ENCODE measurements at places on chromosomes 4 and X.

DNA sequence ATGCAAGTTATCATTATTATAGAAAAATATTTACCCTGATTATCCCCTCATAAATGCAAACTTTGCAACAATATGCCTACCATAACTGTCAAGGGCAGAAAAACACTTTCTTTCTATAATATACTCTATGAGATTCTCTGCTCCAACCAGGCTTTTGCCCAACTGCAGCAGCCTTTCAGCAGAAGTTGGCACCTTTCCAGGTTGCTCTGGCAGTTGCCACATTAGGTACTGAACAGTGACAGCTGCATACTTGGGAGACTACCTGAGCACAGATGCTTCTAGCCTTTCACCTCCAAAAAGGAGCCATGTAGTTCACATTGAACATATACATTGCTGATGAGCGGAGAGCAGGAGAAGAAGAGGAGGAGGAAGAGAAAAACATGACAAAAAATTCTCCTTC is 69.5 kb upstream of the BRWD3 start:
- DNase-seq, result no peak

DNA sequence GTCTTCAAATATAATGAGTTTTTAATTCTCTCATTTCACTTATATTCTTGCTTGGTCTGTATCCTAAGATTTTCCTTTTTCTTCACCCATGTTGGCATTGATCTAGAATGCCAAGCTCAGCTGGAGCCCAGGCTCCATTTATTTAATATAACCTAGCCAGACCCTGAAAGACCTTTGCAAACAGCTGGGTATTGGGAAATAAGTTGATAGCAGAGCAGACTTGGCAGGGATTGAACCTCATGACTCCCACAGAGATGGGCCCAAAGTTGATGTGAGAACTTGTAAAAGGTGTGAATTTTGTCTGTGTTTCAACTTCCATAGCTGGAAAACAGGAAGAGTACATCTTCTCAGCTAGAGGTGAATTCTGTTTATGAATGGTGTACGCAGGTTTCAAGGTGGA is 59.5 kb downstream of the SH2D1A start:
- no peak for DNase-seq

DNA sequence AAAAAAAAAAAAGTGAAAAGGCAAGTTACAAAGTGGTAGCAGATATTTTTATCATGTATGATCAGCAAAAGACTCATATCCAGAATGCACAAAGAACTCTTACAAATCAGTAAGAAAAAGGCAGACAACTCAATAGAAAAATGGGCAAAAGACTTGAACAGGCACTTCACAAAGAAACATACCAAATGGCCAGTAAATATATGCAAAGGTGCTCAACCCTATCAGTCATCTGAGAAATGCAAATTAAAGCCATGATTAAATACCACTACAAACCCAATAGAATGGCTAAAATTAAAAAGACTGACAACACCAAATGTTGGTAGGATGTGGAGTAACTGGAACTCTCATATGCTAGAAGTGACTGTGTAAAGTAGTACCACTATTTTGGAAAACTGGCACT is 45.4 kb downstream of the CHST7 start:
- DNase-seq, result no peak

GRCh38 chrX:95290455-95290854 is 1394.2 kb upstream of the DIAPH2 start:
- DNase-seq, result no peak

DNA sequence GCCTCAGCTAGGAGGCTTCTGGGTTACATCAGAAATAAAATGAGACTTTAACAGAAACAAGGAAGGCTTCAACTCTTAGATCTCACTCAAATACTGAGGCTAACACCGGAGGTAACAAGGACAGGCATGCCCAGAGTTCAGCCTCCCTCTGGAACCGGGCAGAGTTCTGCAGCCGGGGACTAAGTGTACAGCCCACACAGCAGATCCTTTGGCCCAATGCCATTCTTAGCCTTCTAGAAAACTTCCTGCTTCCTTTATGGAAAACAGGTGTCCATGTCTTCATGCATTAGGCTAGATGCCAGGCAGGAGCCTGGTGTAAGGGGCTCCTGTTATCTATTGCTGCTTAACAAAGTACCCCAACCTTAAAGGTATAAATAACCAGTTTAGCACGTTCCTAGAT is 369.7 kb downstream of the BCOR start:
- DNase-seq, result no peak

GRCh38 chrX:48685416-48685815 is 1.8 kb downstream of the WAS start:
- DNase-seq, result no peak

- no peak for DNase-seq
Measured at GRCh38 chr4:150094676-150095075, 16.4 kb downstream of the DCLK2 start.

DNA sequence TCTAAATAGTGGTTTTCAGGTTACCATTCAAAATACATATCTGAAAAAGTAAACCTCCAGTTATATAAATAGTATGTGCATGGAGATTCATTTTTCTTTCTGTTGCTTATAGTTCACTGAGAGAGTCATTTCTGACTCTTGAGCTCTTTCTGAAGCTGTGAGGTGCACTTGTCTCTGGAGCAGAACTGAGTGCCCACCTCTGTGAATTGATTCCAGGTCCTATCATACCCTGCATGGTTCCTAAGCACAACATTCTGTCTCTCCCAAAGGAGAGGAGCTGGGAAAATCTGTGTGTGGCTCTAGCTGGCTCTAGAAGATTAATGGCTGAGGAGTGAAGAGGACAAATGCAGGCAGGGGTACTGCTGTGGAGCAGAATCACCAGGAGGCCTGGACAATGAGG is 161.6 kb upstream of the HCCS start:
- DNase-seq, result no peak

DNA sequence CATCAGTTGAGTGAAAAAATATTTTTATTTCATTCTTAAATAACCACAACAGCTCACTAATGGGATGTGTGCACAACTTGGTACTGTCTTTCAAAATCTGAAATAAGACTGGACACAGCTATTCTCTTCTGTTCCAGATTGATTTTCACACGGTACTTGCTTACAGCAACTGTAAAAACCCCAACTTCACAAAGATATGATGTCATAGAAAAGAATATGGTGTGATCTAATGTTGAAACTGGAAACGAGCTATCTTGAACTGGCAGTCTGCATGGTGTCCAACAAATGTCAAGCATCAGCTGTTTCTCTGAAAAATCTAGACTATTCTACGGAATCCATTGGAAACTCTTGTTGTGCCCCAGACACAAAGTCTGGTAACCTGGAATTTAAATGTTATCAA is 14.7 kb downstream of the HELQ start:
- no peak for DNase-seq

- DNase-seq, result no peak
Measured at GRCh38 chrX:134880866-134881265, 109.9 kb upstream of the SMIM10 start.

Data from D341Med (cell line).